ENCODE measurements at places on chromosomes 12 and 14. TPM values are rescaled to one million over a fixed set of nuclear protein-coding genes. Genes with fewer than 3 reads are reported as not detected.

GRCh38 chr14:49851813-49852212, 775 bp downstream of the NEMF start:
- peak overlapping the region; percentile 53 for H3K27ac ChIP-seq
- peaks cover 32% of the 10 kb centered on the region for H3K4me1 ChIP-seq
- H3K36me3 ChIP-seq, result peaks cover 25% of the 10 kb centered on the region
- DNase-seq, result no peak

DNA sequence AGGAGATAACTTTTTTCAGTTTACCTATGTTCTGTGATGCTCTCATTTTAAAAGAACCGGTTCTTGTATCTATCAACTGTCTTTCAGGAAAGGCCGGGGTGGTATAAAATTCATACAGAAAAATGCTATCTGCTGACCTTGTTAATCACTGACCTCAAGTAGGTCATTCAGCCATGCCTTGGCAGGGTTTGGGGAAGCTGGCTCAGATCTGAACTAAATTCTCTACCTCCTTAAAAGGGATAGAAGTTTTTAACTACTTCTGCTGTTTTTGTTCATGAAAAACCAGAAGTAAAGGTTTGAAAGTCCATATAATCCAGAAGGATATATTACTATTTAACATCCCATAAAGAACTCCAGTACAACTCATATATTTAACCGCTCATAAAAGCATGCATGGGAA, 10.1 kb downstream of the MYRFL start:
- H3K36me3 ChIP-seq, result no peaks in the 10 kb centered on the region
- H3K4me3 ChIP-seq, result no peak overlapping the region
- no peak for DNase-seq
- H3K27ac ChIP-seq, result no peak overlapping the region
- H3K27me3 ChIP-seq, result no peaks in the 10 kb centered on the region

DNA sequence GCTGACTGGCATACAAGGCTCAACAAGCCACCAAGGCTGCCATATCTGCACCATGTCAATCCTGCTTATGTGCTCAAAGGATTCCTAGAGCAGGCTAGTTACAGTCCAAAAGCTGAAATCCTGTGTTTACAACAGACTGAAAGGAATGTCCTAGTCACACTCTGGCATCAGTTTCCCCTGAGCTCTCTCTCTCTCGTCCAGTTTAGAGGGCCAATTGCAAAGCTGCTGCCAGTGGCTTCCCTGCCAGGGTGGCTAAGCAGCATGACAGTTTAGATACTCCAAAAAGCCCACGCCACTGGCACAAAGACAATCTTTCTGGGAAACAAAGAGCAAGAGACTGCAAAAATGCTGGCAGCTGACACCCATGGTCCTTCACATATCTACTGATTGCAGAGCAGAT, 392.1 kb downstream of the RPS29 start:
- H3K4me3 ChIP-seq, result no peak overlapping the region
- H3K27ac ChIP-seq, result no peak overlapping the region
- no peaks in the 10 kb centered on the region for H3K27me3 ChIP-seq
- no peak for DNase-seq
- H3K4me1 ChIP-seq, result no peaks in the 10 kb centered on the region

DNA sequence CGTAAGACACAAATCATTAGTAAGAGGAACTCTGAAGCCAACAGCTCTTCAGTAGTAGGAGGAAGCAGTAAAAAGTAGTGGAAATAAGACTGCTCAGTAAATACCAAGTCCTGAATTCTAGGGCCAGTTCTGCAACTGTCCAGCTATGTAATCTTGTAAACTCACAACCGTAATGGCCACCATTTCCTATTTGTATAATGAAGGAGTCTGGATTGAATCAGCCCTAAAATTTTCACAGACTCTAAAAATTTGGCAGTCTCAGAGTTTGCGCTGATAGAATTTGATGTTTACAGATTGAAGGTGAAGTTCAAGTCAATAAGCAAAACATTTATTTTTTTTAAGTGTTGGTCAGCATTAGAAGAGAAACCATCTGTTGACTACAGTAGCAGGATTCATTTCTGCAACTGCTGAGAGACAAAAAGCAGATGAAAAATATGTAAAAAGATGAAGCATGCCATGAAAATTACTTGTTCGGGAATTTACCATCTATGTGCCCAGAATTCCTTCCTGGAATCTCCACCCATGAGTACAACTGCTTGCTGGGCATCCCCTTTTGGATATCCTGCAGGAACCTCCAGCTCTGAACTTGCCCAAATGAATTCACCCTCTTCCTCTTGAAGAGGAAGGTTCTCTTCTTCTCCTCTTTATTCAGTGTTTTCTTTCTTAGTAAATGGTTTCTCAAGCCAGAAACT, 47.5 kb downstream of the GALNT4 start:
- no peak overlapping the region for H3K4me3 ChIP-seq
- no peak for DNase-seq
- no peaks in the 10 kb centered on the region for H3K4me1 ChIP-seq
- no peak overlapping the region for H3K27ac ChIP-seq
- no peaks in the 10 kb centered on the region for H3K27me3 ChIP-seq

- DNase-seq, result no peak
- H3K27me3 ChIP-seq, result no peaks in the 10 kb centered on the region
- peaks cover 14% of the 10 kb centered on the region for H3K4me1 ChIP-seq
- H3K27ac ChIP-seq, result no peak overlapping the region
- no peaks in the 10 kb centered on the region for H3K36me3 ChIP-seq
These were observed 2.9 kb upstream of the SBNO1 start for GRCh38 chr12:123367511-123367910.

- DNase-seq, result peak; percentile 15
- H3K36me3 ChIP-seq, result no peaks in the 10 kb centered on the region
- no peaks in the 10 kb centered on the region for H3K27me3 ChIP-seq
- H3K27ac ChIP-seq, result peak overlapping the region; percentile 48
These were observed 55.2 kb downstream of the RASSF3 start for GRCh38 chr12:64665514-64665913.

DNA sequence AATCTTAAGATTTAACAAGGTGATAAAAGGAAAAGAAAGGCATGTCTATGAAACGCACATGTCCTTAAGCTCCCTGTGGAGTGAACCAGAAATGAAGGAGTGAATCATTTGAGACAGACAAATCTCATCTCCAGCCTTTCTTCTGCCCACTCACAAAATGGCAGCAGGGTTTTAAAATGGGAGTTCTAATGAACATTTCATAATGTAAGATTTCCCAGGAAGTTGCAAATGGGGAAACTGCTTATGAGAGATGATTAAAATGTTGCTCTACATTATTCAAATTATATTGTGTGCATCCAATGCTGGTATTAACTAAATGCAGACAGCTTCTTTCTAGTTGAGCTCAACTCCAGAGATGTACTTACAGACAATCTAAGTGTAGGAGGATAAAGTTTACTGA, 76.7 kb downstream of the BCAT1 start:
- H3K4me1 ChIP-seq, result no peaks in the 10 kb centered on the region
- no peaks in the 10 kb centered on the region for H3K27me3 ChIP-seq

DNA sequence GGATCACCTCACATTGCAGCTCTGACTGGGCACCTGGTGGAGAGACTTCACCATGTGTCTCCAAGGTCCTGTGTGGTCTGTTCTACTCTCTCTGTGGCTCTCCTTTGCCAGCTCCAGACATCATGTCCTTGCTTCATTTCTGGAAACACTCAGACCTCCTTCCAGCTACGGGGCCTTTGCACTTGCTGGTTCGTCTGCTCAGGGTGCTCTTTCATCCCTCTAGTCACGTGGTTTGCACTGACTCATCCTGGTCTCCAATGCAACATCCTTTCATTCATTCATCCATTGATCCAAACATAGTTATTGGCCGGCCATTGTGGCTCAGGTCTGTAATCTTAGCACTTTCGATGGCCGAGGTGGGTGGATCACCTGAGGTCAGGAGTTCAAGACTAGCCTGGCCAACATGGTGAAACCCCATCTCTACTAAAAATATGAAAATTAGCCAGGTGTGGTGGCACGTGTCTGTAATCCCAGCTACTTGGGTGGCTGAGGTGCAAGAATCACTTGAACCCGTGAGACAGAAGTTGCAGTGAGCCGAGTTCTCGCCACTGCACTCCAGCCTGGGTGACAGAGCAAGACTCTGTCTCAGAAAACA, 23.9 kb upstream of the CCDC63 start:
- H3K27me3 ChIP-seq, result no peaks in the 10 kb centered on the region
- H3K27ac ChIP-seq, result no peak overlapping the region
- H3K4me3 ChIP-seq, result no peak overlapping the region
- no peaks in the 10 kb centered on the region for H3K4me1 ChIP-seq
- no peaks in the 10 kb centered on the region for H3K36me3 ChIP-seq
- DNase-seq, result no peak

- DNase-seq, result no peak
- H3K36me3 ChIP-seq, result no peaks in the 10 kb centered on the region
- no peak overlapping the region for H3K4me3 ChIP-seq
- no peaks in the 10 kb centered on the region for H3K4me1 ChIP-seq
These were observed 67.9 kb downstream of the DAAM1 start for GRCh38 chr14:59256331-59256730.

- no peak for DNase-seq
- H3K4me3 ChIP-seq, result no peak overlapping the region
- no peaks in the 10 kb centered on the region for H3K36me3 ChIP-seq
- H3K4me1 ChIP-seq, result peaks cover 5% of the 10 kb centered on the region
- no peak overlapping the region for H3K27ac ChIP-seq
These were observed 7.3 kb downstream of the MSI1 start for GRCh38 chr12:120361506-120362208.

DNA sequence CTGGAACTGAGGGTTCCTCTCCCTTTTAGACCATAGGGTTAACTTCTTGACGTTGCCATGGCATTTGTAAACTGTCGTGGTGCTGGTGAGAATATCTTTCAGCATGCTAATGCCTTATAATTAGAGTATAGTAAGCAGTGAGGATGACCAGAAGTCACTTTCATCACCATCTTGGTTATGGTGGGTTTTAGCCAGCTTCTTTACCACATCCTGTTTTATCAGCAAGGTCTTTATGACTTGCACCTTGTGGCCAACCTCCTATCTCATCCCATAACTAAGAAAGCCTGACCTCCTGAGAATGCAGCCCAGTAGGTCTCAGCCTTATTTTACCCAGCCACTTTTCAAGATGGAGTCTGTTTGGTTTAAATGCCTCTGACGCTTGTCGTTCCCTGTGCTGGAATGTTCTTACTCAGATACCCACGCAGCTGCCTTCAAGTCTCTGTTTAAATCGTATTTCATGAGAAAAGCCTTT, 44.2 kb downstream of the BBS10 start:
- no peak overlapping the region for H3K27ac ChIP-seq
- H3K27me3 ChIP-seq, result no peaks in the 10 kb centered on the region

- no peak for DNase-seq
- H3K36me3 ChIP-seq, result no peaks in the 10 kb centered on the region
- no peaks in the 10 kb centered on the region for H3K27me3 ChIP-seq
- no peak overlapping the region for H3K27ac ChIP-seq
- H3K4me3 ChIP-seq, result no peak overlapping the region
- H3K4me1 ChIP-seq, result peaks cover 4% of the 10 kb centered on the region
These were observed 43.9 kb upstream of the TESC start for GRCh38 chr12:117143008-117143532.

Gene TC2N
- 7.7 TPM for total RNA-seq

Data from PC-9 (cell line).